DND-41 (cell line): ENCODE measurements at places on chromosomes 3 and 15.
A peak's percentile ranks its signal among the peaks of the same experiment; 100 is the strongest.

GRCh38 chr3:98812851-98813374, 49.8 kb downstream of the ST3GAL6 start:
- DNase-seq = no peak

- DNase-seq = no peak
Observed at GRCh38 chr15:57393061-57393460, 16.8 kb downstream of the CGNL1 start.

DNA sequence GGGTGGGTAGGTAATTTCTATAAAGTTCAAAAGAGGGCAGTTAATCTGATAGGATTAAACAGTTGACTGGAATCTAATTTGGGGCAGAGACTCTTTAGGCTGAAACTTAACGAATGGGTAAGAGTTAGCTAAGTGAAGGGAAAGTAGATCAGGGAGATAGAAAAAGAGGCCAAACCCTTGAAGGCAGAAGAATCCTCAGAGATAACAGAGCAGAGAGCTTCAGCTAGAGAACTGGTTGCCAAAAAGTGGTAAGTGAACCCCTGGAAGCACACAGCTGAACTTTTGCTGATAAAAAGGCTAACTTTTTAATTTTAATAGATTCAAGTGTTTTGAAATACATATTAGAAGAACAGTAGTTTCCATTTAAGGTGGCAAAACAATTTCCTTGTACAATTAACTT, 99.2 kb downstream of the FHIT start:
- no peak for DNase-seq

DNA sequence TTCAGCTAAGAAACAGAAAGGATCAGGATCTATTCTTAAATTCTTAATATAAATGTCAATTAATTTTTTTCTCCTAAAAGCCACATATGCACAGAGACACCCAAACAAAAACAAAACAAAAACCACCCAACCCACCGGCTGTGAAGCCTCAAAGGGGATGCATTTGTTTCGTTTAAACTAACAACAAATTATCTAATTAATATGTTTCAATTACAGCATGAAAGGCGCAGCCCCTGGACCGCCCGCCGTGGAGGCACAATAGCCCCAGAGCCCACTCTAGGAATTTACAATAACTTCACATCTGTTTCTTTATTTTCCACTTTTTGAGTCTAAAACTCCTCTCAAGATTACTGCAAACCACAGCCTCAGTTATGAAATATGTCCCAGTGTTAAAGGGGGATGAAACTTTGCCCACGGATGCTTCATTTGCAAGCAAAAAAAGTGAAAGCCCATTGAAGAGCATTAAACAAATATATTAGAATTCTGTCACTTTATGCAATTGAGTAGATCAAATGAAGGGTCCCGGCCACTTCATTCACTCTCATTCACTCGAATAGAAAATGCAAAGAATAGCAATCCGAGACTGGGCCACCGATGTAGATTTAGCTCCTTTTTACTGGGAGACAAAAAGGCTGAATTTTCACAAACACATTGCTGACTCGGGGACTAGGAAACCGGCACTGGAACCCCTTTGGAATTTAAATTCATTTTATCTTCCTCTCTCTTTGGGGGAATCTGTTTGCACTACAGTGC, 6.0 kb downstream of the FOXB1 start:
- no peak for DNase-seq

DNA sequence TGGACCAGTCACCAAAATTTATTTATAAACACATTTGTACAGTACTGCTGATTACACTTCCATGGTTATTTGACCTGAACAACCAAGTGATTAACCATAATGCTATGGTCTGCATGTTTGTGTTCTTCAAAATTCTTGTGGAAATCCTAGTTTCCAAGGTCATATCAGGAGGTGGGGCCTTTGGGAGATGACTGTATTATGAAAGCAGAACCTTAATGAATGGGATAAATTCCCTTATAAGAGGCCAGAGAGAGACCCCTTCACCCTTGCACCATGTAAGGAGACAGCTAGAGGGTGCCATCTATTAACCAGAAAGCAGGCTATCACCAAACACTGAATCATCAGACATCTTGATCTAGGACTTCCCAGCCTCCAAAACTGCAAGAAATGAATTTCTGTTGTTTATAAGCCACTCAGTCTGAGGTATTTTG, 1.9 kb downstream of the SCAPER start:
- DNase-seq = peak; percentile 6

GRCh38 chr3:26962492-26963360, 340.2 kb downstream of the LRRC3B start:
- no peak for DNase-seq

- no peak for DNase-seq
Observed at GRCh38 chr15:72451224-72451623, 22.9 kb upstream of the ARIH1 start.

DNA sequence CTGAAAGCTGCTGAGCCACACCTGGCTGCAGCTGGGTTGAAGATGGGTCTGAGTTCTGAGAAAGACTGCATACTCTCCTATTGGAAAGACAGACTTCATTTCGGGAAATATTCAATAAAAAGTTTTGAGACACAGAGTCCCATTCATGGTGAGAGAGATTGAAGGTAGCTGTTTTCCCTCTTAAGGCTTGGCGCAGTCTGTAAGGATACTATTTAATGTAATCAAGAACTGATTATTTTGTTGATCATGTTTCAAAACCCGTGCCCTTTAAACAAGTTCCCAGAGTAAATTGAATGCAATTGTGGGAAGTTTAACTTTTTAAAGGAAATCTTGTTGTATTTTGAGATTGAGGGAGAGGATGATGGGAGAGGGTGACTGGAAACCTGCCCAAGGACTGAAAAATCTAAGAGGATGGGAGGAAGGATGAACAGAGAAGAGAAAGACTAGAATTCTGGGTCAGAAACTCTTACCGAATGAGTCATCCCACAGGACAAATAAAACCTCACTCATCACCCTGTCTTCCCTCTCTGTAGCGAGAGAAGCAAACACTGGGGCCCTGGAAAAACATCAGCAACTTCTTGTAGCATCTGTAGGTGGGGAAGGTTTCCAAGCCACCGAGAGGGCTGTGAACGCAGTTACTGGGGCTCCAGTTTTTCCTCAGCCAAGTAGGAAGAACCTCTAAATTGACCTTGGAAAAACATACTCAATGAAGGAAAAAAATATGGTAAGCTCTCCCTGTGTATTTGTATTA, 193.2 kb upstream of the TPRG1 start:
- DNase-seq = no peak

DNA sequence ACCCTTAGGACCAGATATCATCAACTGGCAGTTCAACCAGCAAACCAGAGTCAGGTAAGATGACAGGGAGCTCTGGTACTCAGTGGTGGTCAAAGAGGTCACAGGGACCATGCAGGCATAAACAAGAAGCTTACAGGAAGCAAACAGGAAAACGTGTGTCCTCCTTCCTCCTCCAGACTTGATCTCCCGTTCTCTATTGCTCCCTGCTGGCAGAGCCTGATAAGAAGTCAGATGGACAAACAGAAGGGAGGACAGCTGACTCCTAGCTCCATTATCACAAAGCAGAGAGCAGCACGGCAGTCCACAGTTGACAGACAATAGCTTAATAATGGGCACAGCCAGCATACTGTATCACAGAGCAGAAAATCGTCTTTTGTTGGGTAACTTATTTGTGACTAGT, 156.5 kb upstream of the SLC2A2 start:
- no peak for DNase-seq

- DNase-seq = peak; percentile 4
Observed at GRCh38 chr3:64860536-64860870, 172.7 kb upstream of the ADAMTS9 start.

DNA sequence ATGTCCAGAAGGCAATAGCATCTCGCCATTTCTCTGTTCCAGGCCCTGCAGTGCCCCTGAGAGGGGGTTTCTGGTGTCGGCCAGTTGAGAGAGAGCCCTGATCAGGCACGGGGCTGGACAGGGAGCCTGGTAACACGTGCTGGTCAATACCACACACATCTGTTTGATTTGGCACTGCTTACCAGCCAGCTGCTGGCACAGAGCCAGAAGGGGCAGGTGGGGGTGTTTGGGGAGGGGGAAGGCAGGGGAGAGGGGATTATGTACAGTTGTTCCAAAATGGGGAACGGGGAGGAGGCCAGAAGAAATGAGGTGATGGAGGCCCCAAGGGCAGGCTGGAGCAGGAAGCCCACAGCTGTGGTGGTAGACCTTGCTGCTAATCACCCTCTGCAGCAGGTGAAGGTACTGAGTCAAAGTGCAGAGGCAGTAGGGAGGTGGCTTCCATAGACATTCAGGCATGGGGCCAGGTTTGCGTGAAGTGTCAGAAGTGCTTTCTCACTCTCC, 153.5 kb upstream of the LPP start:
- peak; percentile 78 for DNase-seq

DNA sequence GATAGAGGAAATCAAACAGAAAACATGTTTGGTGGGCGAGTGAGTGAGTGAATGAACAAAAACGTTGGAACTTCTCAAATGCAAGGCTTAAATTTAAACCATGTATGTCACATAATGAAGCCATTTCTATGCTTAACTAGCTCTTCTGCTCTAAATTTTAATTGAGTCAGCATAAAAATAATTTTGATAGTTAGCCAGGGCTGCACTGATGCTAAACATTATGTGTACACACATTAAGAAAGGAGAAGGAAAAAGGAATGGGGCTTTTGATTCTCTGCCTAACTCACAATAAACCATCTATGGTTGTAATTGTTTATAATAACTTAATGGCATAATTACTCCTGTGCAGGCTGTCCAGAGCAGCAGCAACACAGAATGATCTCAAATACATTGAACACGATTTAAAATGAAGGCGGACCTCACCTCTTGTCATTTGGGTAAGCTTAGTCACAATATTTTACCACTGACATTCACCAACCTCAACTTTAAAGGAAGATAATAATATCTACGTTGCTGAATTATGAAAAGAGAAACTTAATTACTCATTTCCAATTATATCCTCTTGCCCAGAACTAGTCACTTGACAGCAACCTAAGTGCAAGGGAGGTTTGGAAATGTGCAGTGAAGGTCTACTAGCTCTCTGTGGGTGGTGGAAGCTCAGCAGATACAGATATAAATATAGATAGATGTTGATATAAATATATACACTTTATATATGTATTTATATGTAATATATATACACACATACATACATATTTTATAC, 318.4 kb upstream of the TRIM42 start:
- no peak for DNase-seq

GRCh38 chr3:128910006-128910405, 30.6 kb downstream of the ACAD9 start:
- no peak for DNase-seq

GRCh38 chr15:35166730-35167359, 81.8 kb upstream of the NANOGP8 start:
- no peak for DNase-seq
